ENCODE measurements at places on chromosomes 4 and X.

- no peak for DNase-seq
Observed at GRCh38 chrX:31487951-31488350, 416.1 kb upstream of the FTHL17 start.

- DNase-seq = peak; percentile 21
Observed at GRCh38 chr4:102575369-102576129, 74.4 kb downstream of the NFKB1 start.

DNA sequence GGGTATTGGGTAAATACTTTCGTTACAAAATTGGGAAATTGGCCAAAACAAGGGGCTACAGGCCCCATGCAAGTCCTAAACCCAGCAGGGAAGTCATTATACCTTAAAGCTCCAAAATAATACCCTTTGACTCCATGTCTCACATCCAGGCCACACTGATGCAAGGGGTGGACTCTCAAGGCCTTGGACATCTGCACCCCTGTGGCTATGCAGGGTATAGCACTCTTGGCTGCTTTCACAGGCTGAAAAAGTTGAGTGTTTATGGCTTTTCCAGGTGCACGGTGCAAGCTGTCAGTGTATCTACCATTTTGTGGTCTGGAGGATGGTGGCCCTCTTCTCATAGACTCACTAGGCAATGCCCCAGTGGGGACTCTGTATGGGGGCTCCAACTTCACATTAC lies 326.5 kb downstream of the TEX13C start:
- DNase-seq = no peak

- no peak for DNase-seq
Observed at GRCh38 chr4:2615821-2616220, 79.4 kb downstream of the FAM193A start.

DNA sequence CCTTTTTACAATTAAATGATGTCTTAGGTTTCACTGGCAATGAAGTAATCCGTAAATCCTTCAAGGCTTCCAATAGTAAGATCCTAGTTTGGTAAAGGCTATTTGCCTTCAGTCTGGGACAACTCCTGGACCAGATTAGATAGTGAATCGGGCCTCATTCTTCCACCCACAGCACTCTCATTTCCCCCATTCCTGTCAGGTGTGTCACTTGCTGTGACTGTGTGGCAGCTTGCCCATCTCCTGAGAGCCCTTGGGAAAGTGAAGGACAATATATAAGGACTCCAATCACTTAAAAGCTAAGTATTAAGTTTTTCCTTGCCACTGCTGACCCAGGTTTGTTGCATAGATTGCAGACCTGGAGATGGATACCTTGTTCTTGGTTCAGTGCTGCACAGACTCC lies 3.3 kb upstream of the GASK1B start:
- DNase-seq = no peak

- no peak for DNase-seq
Observed at GRCh38 chr4:173237152-173237551, 68.5 kb downstream of the GALNT7 start.

DNA sequence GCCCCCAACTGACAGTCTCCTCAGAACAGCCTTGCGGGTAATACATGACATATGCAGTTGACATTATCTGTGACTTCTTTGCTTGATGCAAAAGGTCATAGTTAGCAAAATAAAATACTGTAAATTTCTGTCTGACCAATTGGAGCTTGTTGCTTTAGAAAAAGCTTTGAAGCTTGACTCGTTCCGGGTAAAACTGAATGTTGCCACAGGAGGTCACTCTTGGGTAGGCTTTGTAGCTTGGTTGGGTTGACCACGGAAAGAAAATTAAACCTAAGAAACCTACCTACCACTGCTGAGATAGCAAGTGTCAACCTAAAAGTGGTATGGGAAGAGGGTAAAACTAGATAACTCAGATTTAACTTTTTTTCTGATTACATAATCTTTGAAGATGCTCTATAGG lies 23.2 kb downstream of the PRPS2 start:
- no peak for DNase-seq

GRCh38 chr4:90960840-90961239 lies 833.6 kb downstream of the CCSER1 start:
- no peak for DNase-seq

DNA sequence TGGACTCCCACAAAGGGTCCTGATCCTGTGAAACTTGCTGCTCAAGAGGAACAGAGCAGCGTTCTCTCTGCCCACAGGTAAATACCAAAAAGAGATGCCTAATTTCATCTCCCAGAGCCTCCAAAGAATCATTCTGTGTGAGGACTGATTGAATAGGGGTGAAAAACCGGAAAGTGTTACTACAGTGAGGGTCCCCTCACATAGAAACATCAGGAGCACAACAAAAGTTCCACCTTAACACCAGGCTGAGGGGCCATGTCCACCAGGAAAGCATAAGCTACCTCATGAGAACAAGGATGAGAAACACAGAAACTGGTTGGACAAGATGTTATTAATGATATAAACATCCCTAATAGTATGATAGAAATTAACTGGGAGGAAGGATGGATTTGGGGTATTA lies 140.9 kb downstream of the NWD2 start:
- DNase-seq = no peak

GRCh38 chrX:123087326-123087725 lies 96.8 kb upstream of the GRIA3 start:
- no peak for DNase-seq

- DNase-seq = no peak
Observed at GRCh38 chr4:77899607-77900006, 37.0 kb downstream of the MRPL1 start.

GRCh38 chrX:31130457-31131220 lies 58.8 kb upstream of the FTHL17 start:
- DNase-seq = no peak

GRCh38 chr4:155809835-155810234 lies 51.0 kb downstream of the GUCY1B1 start:
- peak; percentile 73 for DNase-seq

DNA sequence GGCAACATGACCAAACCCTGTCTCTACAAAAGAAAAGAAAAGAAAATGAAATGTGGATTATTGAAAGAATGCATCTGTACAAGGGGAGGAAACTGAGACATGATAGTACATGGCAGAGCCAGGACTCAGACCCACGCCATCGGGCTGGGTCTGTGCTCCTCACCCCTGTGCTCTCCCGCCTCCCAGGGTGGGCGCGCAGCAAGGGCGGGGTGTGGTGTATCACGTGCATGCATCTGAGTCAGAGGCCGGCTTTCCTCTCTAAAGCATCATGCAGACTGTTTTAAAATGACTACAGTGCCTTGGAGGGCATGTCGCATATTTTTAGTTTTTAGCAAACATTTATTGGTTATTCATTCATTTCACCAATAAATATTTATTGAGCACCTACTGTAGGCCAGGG lies 47.8 kb downstream of the HTT-AS start:
- DNase-seq = no peak

DNA sequence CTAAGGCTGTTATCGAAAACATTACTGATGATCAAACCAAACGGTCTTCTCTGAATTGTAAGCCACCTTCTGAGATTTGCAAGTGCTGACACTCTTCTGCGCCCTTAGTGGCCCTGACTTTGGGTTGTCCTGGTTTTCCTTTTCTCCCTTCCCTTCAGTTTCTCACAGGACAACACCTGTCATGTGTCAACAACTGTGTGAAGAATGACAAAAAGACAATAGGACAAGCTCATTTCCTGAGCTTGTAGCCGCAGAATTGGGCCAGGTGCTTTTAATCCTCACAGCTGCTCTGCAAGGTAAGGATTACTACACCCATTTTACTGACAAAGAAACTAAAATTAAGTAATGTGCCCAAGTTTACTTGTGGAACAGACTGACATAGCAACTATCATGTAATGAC lies 44.9 kb upstream of the TXK start:
- DNase-seq = no peak

DNA sequence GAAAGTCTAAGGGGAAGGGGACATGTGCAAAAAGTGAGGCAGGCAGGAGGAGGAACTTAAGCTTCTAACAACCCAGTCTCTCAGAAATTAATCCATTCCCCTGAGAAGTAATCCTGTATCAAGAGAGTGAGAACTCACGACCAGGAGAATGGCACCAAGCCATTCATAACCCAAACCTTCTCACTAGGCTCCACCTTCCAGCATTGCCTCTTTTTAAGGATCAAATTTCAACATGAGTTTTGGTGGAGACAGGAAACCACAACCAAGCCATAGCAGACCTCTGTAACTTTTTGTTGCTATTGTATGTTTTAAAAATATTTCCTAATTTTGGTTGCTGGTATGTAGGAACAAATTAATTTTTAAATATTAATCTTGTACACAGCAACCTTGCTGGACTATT lies 32.8 kb downstream of the PASD1 start:
- DNase-seq = no peak

DNA sequence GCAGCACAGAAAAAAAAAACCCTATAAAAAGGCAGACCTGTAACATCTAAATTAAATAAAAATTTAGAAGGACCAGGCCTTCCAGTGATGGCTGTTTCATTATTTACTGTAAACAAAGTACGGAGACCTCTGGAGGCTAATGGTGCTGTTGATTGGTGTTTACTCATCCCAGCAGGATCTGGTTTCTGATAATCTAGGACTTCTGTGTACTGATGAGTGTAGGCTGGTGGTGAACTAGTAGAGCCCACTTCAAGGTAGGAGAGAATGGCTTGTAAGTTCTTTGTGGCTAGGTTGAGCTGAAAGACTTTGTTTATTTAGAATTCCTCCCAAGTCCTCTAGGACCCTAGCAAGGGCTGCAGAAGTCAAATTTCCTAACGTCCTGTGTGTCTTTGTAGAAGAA lies 398.1 kb upstream of the PITX2 start:
- no peak for DNase-seq

DNA sequence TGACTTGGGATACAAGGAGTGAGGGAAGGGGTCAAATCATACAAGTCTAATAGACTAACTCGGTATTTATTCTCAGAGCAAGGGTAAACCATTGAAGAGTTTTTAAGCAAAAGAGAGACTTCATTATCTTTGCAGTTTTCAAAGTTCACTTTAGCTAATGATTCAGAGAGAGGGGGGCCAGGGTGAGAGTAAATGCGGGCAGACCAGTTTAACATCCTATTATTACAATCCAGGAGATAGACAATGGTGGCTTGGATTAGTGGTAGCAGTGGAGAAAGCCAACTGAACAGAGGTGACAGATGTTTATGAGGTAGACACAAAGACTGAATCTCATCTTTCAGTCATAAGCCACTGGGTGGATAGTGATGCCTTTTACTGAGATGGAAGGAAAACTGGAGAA lies 57.9 kb downstream of the CPEB2 start:
- DNase-seq = no peak

- DNase-seq = no peak
Observed at GRCh38 chr4:148445860-148446330, 3.7 kb upstream of the NR3C2 start.

- no peak for DNase-seq
Observed at GRCh38 chr4:81471298-81471587, 464 bp downstream of the RASGEF1B start.

DNA sequence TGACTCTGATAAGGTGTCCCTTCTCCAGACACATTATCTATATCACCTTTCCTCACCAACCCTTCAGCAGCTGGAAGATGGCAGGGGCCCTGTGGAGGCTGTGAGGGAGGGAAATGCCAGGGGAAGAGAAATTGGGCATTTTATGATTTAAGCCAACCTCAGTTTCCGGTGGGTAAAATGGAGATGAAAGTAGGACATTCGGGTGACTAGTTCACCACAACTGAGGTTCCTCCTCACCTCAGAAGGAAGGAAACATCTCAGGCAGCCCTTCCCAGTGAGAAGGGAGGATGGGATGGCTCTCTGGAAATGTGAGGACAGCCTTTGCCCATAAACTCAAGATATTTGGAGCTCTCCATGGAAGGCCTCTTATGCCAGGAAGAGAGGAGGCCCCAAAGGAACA lies 251.5 kb downstream of the MID1IP1 start:
- DNase-seq = no peak

DNA sequence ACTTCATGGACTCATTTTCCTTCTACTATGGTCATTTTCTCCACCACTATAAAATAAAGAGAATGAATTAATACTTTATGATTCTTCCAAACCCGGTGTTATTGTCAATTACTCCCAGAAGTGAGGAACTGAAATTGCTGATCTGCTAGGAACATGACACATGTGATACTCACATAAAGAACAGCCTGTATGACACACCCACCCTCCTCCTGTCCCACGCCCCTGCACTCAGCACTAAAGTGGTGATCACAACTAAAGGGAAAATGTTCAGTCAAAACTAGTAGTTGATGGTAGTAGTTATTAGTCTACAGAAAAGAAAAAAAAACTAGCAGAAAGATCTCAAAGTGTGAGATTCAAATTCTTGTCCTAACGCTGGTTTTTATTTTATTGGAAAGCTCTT lies 1508.3 kb downstream of the RAPGEF2 start:
- DNase-seq = no peak

DNA sequence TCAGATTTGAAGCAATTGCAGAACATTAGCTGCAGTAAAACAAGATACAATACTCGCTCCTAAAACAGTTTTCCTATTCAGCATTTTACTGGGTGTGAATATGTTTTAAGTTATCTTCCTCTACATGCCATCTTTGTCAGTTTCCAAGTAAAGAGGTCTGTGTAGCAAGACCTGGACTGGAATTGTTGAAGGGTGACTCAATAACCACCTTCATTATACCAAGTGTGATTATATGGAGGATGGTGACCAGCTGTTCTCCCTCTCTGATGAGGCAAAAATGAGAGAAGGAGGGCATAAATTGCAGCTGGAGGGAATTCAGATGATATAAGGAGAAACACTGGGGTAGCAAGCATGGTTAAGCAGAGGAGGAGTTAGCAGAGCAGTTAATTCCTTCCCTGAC lies 922.1 kb upstream of the SLIT2 start:
- DNase-seq = no peak

- DNase-seq = no peak
Observed at GRCh38 chr4:147299205-147299604, 181.7 kb upstream of the EDNRA start.

DNA sequence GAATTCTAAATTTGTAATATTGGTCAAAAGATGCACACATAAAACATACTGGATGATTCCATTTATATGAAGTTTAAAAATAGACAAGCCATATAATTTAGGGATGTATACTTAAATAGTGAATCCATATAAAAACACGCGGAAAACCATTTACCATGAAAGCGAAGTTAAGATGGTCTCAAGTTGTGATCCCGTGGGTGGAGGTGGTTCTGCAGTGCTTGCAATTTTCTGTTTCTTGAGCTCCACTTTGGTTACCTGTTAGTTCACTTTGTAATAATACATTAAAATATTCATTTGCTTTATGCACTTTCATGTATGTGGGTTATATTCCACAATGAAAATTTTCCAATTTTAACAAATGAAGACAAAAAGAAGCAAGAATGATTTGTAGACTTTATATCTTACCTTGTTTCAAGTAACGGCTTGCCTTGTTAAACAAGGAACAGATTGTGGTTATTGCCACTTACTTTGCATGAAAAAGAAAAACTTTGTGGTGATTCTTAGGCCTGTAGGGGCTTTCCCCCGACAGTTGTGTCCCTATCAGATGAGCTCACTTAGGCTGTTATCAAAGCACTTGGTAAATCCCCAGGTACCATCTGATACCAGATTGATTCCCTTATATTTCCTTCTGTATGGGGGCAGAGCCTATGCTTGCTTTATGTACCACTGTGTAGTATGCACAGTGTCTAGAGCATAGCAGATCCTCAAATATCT lies 12.2 kb downstream of the UCP1 start:
- no peak for DNase-seq

Measured in SW 1271 (cell line).